ENCODE measurements at places on chromosomes 4 and X.

DNA sequence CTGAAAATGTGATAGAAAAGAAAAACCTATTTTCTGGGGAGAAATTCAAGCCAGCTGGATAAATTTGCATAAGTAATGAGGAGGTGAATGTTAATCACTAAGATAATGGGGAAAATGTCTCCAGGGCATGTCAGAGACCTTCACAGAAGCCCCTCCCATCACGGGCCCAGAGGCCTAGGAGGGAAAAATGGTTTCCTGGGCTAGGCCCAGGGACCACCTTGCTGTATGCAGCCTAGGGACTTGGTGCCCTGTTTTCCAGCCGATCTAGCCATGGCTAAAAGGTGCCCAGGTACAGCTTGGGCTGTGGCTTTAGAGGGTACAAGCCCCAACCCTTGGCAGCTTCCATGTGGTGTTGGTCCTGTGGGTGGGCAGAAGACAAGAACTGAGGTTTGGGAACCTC, 46.6 kb upstream of the TRPC5OS start:
- DNase-seq, result no peak

- DNase-seq, result no peak
Observed at GRCh38 chrX:24643116-24643515, 4.0 kb downstream of the PCYT1B start.

GRCh38 chrX:96985046-96985445, 101.3 kb downstream of the RPA4 start:
- no peak for DNase-seq

- no peak for DNase-seq
Observed at GRCh38 chr4:1809754-1810502, 16.8 kb downstream of the FGFR3 start.

- DNase-seq, result no peak
Observed at GRCh38 chr4:100870940-100871772, 353.3 kb upstream of the EMCN start.

GRCh38 chrX:11609109-11609508, 56.6 kb downstream of the ARHGAP6 start:
- DNase-seq, result no peak

GRCh38 chrX:109485470-109486340, 3.8 kb upstream of the GUCY2F start:
- DNase-seq, result peak; percentile 53

DNA sequence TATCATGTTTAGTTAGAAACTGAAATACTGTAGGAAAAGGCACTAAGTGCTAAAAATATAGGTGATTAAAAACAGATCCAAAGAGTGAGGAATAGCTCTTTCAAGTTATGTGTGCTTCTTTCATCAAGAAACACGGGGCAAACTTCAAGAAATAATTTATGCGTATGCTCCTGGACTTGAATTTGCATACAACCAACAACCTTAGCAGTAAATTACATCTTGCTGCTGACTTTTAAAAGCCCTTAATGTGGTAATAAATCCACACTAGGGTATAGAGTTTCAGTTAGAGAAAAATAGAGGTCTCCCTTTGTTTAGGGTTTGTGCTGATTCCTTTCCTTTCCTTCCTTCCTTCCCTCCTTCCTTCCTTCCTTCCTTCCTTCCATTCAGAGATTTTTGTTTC, 94.5 kb upstream of the GC start:
- DNase-seq, result peak; percentile 97

GRCh38 chrX:15683193-15683592, 18.6 kb upstream of the CLTRN start:
- no peak for DNase-seq

DNA sequence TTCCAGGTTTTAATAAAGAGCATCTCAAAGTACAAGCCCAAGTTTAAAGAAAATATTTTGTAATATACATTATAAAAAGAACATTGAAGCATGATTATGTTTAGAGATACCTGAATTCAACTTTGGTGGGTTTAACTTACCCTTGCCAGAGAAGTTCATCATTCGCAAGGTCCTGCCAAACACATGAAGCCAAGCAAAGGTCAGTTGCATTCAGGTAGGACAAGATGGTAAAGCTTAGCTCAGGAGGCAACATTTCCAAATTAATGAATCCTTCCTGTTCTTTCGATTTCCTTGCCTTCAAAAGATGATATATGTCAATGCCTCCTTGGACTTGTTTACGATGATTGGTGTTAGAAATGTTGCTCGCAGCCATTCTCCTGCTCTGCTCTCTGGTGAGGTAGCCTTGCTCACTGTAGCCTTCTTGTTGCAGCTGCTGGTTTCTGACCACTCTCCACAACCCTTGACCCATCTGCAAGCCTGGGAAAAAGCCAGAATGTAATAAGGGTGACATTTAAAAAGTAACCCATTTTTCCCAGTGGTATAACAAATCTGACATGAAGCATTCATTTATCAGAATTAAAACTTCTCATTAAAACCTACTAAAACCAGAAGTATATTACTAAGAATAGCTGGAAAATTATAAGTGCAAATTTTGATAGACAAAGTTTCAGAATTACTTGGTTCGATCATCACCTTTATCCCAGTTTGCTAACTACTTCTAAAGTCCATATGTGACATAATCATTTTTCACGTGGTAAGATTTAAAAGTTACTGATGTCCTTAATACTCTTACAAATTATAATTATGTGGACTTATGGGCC, 20.6 kb downstream of the FBXO8 start:
- no peak for DNase-seq

DNA sequence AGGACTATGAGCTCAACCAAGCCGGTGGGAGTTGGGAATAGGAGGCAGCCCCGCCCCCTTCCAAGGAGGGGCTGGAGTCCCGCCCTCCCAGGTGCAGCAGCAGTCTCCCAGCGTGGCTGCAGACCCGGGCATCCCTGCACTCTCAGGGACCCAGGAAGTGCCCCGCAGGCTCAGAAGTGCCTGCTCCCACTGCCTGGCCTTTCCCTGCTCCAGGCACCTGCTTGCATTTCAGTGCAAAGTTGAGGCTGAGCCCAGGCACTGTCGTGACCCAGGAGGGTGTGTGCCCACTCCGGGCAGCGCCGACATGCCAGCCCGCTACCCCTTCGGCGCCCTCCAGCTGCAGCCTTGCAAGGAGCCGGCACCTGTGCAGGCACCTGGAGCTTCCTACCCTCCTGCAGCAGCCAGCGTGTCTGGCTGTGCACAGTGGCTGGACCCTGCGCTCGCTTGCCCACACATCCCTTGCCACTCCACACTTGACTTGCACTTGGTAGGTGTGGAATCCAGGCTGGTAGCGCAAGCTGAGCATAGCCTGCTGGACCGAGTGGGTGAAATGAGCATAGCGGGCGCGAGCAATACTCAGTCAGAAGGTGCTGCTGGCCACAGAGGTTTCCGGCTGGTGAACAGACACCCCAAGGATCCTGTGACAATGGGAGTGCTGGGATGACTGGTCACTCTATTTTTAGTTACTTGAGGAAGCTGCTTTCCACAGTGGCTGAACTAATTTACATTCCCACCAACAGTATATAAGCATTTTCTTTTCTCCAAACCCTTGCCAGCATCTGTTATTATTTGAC, 236.3 kb downstream of the PCDH10 start:
- no peak for DNase-seq

DNA sequence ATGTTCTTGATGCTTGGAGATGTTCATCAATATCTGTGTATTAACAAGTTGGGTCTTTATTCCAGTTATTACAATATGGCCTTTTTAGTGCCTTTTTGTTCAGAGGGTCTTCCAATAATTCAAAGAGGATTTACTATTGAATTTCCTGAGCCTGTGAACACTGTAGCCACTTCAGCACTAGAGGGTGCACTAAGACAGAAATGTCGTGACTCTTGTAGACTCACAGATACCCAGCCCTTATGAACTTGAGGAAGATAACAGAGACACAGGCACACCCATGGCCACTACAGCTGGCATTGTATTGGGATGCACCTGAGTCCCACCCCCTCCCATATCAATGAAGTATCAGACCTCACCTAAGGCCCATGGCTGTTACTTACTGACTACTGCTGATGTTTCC, 54.4 kb upstream of the ACTRT1 start:
- peak; percentile 5 for DNase-seq

DNA sequence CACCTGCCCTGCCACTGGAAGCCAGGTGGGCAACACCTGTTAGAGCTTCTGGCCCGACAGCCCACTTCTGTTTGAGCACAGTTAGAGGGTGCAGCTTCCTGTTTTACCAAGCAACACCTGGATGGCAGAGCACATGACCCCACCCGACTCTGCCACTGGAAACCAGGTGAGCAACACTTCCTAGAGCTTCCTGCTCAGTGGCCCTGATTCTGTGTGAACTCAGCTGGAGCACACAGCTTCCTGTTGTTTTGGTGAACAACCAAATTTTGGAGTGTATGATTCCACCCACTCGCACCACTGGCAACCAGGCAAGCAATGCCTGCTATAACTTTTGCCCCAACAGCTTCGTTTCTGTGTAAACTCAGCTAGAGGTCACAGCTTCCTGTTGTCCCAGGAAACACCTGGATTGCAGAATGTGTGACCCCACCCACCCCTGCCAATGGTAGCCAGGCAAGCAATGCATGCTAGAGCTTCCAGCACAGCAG, 163.8 kb upstream of the KLF8 start:
- DNase-seq, result no peak

DNA sequence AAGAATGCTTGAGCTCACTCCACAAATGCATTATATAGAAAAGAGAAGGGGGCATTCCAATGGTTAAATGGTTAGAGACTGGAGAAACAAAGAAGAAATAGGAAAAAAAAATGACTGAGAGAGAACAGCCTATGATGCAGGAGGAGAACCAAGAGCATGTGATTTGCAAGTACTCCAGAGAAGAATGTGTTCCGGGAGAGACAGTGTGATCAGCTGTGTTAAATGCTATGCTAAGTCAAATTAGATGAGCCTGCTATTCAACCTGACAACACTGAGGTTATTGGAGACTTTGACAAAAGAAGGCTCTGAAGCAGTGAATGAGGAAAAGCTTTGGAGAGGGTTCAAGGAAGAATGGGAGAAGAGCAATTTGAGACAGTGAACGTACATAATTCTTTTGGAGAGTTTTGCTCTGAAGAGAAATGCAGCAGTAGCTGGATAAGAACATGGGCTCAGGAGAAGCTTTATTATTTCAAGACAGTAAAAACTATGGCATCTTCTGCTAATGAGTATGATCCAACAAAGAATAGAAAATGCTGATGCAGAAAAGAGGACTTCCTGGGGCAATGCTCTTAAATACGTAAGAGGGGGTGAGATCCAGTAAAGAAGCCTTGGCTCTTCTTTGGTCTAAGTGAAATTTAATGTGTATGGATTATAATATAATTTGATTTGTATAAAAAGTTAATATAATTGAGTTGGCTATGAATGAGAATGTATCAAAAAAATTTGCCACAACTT, 66.3 kb downstream of the PPP3CA start:
- DNase-seq, result peak; percentile 83

DNA sequence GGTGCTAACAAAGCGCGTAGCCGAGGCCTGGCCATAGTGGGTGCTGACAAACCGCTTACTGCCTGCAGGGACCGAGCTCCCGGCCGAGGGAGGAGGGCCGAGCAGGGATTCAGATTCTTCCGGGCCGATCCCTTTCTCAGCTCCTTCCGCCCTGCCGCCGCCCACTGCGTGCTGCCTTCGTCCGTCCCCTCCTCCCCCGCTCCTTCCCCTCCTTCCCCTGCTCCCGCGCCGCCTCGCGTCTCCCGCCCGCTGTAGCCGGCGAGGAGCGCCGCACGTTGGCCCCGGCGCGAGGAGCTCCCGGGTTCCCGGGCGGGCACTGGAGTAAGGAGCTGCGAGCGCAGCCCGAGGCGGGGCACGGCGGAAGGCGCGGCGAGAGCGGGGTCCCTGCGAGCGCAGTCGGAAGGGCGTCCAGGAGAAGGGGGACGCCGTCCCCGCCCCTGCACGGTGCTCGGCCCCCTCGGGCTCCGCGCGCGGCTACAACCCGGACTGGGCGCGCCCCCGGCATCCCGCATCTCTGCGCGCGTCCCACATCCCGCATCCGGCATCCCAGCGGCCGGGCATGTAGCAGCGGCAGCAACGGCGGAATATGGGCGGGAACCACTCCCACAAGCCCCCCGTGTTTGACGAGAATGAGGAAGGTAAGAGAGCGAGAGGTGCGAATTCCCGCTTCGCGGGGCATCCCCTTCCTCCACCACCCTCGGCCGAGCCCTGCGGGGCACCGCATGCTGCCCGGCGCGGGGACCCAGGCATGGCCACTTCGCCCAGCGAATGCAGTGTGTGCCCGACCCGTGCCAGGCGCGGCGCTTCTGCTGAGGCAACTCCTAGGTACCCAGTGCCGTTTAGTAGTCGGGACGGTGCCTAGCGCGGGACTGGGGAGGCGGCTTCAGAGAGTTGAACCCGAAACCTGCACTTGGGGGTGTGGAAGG, at the start of gene STK32B:
Gene STK32B (plus strand): TSS at position 203 of the 926 bp plus-strand sequence.
- DNase-seq, result no peak

DNA sequence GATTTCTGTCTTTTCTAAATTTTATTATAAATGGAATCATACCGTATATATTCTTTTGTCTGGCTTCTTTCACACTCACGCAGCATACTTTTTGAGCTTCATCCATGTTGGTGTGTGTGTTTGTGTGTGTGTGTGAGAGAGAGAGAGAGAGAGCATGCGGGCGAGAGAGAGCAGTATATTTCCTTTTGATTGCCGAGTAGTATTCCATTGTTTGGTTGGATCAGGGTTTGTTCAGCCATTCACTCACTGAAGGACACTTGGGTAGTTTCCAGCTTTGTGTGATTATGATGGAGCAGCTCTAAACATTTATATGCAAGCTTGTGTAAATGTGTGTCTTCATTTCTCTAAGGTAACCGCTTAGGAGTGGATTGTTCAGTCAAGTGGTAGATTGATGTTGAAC, 3.1 kb upstream of the L1CAM start:
- no peak for DNase-seq

- no peak for DNase-seq
Observed at GRCh38 chr4:16092682-16093319, 9.0 kb upstream of the PROM1 start.

DNA sequence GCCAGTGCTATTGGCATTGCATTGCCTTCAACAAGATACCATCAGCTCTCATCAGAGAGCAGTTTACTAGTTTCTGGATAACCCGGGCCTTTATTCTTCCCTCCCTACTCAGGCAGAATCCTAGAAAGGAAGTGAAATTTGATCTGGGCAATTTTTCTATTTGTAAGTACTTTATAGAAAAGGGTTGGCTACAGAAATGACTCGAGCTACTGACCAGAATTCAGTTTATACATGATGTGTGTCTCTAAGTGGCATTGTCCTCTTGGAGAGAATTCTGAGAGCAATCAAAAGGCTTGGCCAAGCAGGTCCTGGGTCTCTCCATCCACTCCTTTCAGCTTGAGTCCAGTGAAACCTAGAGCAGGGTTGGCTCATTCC, 192.7 kb upstream of the LEF1 start:
- no peak for DNase-seq

DNA sequence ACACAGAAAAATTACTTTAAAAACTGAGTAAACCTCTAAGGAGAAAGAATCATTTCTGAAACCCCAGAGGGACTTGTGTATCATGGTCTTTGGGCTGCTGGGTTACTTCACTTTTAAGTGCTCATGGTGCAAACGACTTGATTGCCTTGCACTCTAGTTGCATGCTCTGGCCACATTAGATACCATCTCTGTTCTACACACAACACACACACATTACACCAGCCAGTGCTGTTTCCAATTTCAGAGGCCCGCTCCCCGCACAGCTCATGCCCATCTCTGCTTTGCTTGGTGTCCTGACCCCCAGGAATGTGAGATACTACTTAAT, 2.1 kb downstream of the PPP3CA start:
- DNase-seq, result no peak

GRCh38 chr4:176919631-176920030, 126.9 kb upstream of the VEGFC start:
- DNase-seq, result no peak

Data from SK-N-MC (cell line).